ENCODE measurements at places on chromosomes 1 and 21.

DNA sequence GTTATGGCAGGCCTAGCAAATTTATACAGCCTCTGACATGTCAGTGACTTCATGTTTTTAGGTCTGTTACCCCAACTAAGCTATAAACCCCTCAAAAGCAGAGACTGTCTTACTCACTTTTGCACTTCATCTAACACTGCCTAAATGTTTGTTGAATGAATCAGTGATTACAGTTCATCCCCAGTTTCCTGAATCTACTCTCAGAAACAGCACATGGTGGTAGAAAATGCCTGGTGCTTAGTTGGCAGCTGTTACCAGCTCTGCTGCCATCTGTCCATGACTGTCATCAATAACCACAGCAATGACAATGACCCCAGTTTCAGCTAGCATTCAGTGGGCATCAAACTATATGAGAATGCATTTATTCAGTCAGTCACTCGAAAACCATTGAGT, 110.5 kb upstream of the SERBP1 start:
- DNase-seq, result no peak

DNA sequence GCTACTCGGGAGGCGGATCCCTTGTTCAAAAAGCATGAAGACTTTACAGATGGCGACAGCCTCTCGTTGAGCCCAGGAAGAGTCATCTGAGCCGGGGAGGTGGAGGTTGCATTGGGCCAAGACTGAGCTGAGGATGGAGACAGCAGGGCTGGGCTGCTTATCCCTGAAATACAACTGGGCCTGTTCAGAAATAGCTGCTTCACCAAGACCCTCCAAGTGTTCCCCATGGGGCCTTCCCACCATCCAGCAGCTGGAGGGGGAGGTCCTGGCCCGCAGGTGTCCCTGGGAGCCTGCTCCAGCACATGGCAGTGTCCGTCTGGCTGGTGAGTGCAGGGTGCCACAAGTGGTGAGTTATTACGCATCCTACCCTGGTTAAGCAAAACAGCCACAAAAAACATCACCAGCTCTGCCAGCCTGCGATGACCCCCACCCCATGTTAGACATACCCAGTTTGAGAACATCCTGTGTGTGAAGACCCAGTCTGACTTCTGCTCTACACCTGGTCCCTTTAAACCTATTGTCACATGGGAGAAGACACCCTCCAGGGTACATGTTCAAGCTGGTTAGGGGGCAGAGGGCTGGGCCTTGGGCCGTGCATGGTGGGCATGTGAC, 93.1 kb upstream of the TMPRSS2 start:
- no peak for DNase-seq

- no peak for DNase-seq
Observed at GRCh38 chr21:35420656-35421055, 371.6 kb upstream of the RUNX1 start.

GRCh38 chr1:245060684-245061374, 94.0 kb upstream of the KIF26B start:
- no peak for DNase-seq

GRCh38 chr21:26117324-26117971, 53.1 kb downstream of the APP start:
- DNase-seq, result no peak

DNA sequence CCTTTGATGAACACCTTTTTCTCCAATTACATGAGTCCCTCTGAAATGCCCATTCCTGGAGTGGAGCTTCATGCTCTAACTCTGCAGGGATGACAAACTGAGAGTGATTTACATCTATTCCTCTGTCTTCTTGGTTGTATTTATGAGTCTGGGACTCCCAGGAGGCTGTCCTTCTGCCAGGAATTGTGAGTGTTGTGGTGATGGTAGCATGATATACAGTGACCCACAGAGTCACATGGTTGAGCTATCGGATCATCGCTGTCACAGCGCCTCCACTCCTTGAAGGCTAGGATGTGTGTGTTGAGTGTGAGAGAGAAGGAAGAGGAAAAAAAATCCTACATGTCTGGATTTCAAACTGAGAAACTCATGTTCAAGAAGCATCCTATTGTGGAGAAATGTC, 163.4 kb upstream of the CACNA1E start:
- no peak for DNase-seq

Measured in GM12892 (cell line).